NCI-H1417 (cell line): ENCODE measurements at places on chromosomes 6 and 20.

DNA sequence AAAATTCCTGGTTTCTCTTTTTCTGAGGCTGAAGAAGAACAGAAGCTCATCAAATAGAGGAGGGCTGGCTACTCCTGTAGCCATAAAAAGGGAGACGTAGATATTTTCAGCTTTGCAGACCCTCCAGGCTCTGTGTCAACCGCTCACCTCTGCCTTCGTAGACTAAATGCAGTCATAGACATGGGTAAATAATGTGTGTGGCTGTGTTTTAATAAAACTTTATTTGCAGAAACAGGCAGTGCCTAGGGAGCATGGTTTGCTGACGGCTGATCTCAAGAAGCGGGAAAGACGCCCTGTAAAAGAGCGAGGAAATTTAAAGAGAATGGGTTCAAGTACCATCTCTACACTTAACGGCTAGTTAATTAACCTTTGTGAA, 171.8 kb downstream of the BCAS1 start:
- peak; percentile 54 for DNase-seq

DNA sequence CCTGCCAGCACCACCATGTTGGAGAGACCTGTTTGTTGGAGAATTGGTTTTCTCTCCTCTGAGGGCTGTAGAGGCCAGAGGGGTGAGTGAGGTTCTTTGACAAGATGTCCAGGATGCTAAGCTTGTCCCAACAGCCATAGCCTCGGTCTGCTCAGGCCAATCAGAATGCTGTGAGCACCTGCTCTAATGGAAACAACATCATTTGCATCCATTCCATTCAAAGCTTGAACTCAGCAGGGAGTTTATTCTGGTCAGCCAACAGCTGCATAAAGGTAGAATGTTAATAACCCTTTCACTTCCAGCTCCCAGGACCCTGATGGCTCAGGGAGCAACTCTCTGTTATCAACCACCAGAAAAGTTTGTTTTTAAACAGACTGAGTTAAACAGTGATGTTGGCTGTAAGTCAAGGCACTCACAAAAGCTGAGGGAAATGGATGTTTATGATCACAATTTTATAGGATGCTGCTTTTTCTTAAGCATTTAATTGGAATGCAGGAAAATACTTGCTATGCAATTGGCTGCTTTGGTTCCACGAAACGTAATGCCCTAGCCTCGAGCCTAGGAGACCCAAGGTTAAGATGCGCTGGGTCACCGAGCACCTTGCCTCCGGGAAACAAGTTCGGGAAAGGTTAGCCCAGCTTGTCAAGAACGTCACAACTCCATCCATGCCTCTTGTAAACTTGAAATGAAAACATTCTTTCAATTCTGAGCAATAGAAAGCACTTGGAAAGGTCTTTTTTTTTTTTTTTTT, 155.2 kb downstream of the NFATC2 start:
- DNase-seq: no peak

DNA sequence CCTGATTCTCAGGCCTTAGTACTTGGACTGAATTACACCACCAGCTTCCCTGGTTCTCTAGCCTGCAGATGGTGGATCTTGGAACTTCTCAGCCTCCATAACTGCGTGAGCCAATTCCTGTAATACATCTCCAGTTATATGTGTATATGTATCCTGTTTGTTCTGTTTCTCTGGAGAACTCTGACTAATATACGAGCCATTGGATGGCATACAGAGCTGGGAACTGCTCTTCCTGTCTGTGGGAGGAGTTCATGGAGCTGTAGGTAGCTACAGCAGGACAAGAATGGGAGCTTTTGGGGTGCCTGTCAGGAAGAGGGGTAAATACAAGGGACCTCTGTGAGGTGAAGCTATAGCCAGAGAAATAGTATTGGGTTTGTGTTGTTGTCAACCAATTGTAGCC, 41.2 kb downstream of the TMEM14A start:
- DNase-seq: no peak

- no peak for DNase-seq
These were observed 4.5 kb downstream of the RPS21 start for GRCh38 chr20:62391165-62392076.

DNA sequence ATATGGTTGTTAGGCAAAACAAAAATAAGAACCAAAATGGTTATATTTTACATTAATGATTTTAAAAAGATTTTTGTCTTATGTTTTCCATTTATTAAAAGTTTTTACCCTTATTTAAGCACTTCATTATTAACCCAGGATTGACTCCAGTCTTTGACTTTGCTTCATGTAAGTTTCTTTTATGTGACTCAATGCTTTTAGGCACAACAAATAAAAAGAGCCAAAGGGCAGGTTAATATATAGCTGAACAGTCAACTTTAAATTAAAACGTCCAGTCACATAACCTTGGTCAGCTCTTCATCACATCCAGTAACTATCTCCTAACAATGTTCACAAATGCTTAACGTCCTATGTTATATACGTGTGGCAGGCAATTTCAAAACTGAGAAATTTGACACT, 32.7 kb downstream of the COL21A1 start:
- no peak for DNase-seq

GRCh38 chr6:13012977-13013680, 296.6 kb downstream of the PHACTR1 start:
- peak; percentile 72 for DNase-seq

DNA sequence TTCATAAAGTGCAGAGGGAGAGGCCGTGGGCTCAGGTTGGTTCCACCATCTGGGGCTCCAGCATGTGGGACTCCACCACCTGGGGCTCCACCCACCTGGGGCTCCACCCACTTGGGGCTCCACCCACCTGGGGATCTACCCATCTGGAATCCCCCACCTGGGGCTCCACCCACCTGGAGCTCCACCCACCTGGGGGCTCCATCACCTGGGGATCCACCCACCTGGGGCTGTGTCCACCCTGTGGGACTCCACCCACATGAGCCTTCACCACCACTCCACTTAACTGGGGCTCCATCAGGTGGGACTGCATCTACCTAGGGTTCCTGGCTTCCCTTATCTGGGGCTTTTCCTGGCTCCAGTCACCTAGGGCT, 226.0 kb upstream of the CDYL start:
- no peak for DNase-seq

GRCh38 chr6:50995036-50995435, 176.4 kb downstream of the TFAP2B start:
- no peak for DNase-seq

GRCh38 chr20:3784863-3785239, 1.7 kb downstream of the CENPB start:
- no peak for DNase-seq

DNA sequence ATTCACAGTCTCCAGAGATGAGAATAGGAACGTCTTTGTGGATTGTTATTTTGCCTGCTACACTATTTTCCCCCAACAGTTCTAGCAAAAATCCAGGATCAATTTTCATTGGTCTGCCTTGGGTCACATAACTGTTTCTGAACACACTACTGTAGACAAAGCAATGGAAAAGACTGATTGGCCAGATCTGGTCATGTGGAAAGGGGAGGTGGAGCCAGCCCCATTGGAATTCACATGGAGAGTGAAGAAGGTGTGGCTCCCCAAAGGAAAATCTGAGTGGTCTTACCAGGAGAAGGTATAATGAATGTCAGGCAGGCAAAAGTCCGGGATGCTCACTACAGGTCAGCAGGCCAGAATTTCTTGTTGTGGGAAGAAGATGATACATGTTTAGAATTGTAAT, 9.5 kb upstream of the TP53RK start:
- no peak for DNase-seq

GRCh38 chr6:124961777-124962638, at the start of gene RNF217:
RNF217 (plus strand) TSS chr6:124962437; CDS start chr6:124962545, 108 bp downstream.
- DNase-seq: peak; percentile 78

- no peak for DNase-seq
These were observed 25.9 kb upstream of the PTCHD4 start for GRCh38 chr6:48136856-48137255.

DNA sequence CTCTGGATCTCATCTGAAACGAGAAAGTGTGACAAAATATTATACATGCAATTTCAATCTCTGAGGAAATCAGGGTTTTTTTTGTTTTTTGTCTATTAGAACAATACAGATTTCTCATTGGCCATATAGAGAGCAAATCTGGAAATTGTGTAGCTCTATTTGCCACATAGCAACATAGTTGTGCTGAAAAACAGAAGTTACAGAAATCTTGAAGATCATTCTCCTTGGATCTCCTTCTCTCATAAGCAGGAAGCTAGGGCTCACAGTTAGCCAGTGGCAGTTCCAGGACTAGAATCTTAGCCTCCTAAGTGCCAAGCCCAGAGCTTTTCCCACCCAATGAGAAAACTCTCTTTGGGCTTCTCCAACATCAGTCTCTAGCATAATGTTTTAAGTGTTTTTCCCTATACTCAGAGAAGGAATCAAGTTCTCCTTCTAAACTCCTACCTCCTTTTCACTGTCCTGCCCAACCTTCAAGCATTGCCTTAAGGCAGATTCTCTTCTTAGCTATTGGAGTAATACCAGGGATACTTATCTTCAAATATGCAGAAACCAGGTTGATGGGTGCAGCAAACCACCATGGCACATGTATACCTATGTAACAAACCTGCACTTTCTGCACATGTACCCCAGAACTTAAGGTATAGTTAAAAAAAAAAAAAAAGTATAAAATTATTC, 211.6 kb downstream of the ALDH8A1 start:
- DNase-seq: no peak

DNA sequence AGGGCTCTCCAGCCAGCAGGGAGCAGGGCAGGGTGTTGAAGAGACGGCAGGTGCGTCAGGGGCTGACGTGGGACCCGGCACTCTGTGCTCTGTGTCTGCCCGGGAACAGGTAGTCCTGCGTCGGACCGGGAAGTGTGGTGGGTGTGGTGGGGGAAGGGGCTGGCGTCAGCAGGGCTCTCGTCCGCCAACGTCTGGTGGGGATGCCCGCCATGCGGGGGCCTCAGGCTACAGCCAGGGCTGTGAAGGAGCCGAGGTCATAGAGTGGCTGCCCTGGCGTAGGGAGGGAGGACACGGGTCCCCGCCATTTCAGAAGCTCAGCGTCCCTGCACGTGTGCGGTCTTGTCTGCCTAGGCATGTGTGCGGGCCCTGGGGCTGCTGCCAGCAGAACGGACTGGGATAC, 25.3 kb downstream of the DNAJC5 start:
- DNase-seq: no peak

GRCh38 chr20:48831718-48832404, 4.1 kb upstream of the PREX1 start:
- no peak for DNase-seq

GRCh38 chr6:54694928-54695532, 151.5 kb upstream of the FAM83B start:
- DNase-seq: no peak

- DNase-seq: peak; percentile 40
These were observed 16.9 kb upstream of the RFPL4B start for GRCh38 chr6:112330071-112330878.

DNA sequence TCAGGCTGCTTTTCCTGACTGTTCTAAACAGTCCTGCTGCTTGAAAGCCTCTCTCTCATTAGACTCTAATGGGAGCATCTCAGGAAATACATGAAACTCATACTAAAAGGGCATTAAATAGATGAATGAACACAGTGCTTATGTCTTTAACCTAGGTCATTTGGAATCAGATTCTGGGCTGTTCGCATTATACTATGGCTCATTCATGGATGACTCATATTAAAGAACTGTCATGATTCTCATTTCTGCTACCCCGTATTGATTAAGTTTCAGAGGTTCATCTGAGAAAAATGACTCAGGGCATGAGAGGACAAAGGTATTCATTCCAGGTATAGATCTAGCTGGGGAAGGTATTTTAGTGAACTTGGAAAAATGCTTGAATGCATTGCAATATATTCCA, 335.5 kb downstream of the GJA1 start:
- DNase-seq: no peak

GRCh38 chr20:64056889-64057627, 5.9 kb upstream of the TCEA2 start:
- DNase-seq: no peak

GRCh38 chr6:139540276-139540675, 165.8 kb upstream of the CITED2 start:
- no peak for DNase-seq

GRCh38 chr20:21258411-21258810, 44.7 kb upstream of the XRN2 start:
- DNase-seq: no peak

DNA sequence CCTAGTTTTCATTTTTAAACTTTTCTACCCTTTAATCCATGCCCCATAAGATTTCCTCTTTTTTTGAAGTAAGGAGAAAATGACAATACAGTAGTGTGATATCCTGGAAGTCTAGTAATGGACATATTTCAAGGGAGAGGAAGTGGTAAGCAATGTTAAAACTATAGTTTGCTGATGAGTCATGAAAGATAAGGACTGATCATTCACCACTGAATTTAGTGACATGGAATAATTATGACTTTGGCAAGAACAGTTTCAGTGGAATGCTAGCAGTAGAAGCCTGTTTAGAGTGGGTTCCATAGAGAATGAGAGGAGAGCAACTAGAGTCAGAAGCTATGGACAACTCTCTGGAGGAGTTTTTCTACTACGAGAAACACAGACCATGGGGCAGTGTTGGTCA, 24.9 kb upstream of the SLC2A12 start:
- no peak for DNase-seq

DNA sequence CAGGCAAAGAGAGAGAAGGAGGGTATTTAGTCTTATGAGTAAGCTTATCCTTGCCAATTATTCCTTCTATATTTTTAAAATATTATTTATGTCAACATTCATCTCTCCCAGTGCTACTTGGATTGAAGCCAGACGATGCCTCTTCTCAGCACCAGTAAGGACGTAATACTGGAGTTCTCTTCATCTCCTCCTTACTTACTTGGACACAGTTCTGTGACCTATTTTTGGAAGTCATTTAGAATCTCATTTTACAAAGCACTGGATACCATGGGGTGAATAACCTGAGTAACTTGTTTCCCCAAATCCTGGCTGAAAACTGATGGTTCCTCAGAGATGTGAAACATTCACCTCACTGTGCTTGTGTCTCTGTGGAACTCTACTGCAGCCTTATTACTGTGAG, 137.4 kb upstream of the LAMP5 start:
- no peak for DNase-seq

GRCh38 chr20:12049125-12049524, 131.4 kb downstream of the BTBD3 start:
- DNase-seq: no peak

- no peak for DNase-seq
These were observed 114.2 kb downstream of the PLEKHG1 start for GRCh38 chr6:150713931-150714330.

DNA sequence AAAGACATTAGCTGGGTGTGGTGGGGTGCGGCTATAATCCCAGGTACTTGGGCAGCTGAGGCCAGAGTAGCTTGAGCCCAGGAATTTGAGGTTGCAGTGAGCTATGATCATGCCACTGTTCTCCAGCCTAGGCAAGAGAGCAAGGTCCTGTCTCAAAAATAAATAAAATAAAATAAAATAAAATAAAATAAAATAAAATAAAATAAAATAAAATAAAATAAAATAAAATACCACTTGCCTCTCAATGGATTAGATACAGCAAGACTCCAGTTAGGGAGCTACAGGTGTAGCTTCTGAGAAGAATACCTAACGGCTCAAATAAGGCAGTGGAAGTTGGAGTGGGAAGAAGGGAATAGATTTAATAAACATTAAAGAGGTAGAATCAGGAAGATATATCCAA, 13.7 kb upstream of the PAK5 start:
- DNase-seq: no peak
